ENCODE measurements at places on chromosomes 4 and X.
A peak's percentile ranks its signal among the peaks of the same experiment; 100 is the strongest.

DNA sequence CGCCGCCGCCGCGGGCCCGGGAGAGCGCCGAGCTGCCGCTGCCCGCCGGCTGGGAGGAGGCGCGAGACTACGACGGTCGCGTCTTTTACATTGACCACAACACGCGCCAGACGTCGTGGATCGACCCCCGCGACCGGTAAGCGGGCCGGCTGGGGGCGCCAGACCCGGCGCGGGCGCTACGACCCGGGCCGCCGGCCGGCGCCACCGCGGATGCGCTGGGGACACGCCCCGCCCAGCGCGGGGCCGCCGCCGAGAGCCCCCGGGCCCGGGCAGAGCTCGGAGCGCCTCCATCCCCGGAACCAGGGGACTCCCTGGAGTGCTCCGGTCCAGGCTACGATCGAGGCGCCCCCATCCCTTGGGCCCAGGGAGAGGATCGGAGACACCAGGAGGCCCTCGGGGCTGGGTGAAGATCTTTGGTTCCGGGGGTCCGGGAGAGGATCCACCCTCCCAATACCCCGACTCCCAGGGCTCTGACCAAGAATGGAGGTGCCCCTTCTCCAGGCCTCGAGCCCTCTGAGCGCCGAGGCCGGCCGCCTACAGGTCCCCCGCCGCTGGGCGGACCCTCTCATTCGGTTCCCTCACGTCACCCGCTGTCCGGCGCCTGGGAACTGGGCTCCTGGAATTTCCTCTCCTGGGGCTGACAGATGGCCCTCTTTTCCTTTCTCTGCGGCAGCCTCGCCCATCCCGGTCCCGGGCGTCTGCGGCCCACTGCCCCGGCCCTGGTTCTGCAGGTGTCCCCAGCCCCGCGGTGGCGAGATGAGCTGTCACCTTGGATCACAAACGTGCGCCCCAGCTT lies 48.8 kb downstream of the CLDN34 start:
- no peak for DNase-seq

- peak; percentile 36 for DNase-seq
Observed at GRCh38 chrX:65034668-65035445, 58.6 kb upstream of the ZC4H2 start.

- no peak for DNase-seq
Observed at GRCh38 chr4:22500831-22501714, 14.8 kb downstream of the ADGRA3 start.

DNA sequence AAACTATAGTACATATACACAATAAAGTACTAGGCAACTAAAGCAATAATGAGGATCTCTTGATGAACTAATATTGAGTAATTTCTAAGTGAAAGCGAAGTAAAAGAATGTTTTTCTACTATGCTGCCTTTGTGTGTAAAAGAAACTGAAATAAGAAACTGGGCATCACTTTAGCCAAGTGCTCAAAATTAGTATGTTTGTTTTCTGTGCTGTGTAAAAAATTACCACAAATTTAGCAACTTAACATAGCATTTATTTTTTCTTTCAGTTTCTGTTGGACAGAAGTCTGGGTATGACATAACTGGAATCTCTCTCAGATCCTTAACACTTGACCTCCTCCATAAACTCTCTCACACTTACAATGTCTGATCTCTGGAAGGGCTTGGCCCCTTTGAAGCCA lies 687.1 kb upstream of the MAGEB2 start:
- DNase-seq, result no peak

GRCh38 chrX:95318882-95319281 lies 1365.8 kb upstream of the DIAPH2 start:
- no peak for DNase-seq

- DNase-seq, result no peak
Observed at GRCh38 chr4:55931833-55932232, 16.9 kb upstream of the CEP135 start.

DNA sequence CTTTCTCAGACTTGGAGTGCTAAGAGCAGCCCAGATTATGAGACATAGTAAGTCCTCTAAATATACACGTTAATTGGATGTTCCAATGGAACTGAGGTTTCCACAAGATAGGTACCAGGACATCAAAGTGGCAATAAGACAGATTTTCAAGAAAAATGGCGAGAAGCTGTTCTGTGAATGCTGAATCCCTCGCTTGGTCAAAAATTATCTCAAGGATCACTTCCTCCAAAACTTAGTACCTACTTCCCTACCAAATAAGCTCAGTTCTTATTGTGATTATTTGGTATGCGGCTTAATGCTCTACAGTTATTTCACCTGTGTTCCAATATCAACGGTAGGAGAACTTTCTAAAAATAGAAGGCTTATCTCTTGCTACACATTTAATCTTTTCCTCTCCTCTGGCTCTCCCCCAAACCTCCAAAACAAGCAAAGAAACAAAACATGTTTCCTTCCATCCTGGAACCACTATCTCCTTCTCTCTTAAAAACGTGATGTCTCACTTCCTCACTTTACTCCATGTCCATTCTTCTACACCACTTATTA lies 14.7 kb downstream of the PDGFC start:
- no peak for DNase-seq

DNA sequence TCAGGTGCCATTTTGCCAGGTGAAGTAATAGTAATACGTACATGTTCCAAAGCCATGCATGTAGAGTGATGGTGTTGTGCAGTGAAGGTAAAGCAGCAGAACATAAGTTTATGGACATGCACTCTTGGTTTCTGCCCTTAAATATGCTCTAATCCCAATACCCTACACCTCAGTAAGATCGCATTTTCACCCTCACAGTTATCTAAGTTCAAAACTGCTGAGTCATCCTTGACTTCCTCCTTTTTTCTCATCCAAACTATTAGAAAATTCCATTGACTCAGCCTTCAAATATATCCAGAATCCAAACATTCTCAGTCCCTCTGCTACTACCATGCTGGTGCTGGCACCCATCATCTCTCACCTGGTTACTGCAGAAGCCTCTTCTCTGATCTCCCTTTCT lies 652.9 kb upstream of the IGFBP7 start:
- DNase-seq, result no peak

GRCh38 chr4:167428156-167428555 lies 193.9 kb upstream of the SPOCK3 start:
- no peak for DNase-seq

DNA sequence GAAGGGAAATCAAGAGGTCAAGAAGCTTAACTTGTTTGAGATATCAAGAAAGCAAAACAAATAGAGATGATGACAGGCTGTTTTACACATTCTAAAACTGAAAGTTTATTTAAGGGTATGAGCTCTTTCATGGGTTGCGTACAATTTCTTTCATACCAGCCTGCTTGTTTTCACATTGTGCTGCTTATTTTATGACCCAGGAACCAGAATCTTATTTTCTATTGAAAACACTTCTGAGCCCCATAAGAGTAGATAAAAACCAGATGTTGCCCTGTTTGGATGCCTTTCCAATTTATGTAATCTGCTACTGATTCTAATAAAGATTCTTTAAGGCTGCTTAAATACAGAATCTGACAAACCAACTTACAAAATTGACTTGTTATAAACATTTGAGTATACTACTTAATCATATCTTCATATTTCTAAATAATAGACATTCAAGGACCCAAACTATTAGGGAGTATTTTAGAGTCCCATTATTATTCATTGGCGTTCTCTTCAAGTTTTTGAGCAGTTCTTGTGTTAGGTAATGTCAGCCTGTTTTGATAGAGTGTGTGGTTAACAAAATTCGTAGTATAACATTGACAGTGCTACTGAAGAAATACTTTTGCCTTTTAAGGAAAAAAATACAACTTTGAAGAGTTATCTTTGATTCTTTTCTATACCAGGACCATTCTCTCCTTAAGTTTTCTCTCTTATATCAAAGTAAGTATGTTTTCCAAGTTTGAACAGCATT lies 74.4 kb downstream of the PDLIM5 start:
- DNase-seq, result no peak

DNA sequence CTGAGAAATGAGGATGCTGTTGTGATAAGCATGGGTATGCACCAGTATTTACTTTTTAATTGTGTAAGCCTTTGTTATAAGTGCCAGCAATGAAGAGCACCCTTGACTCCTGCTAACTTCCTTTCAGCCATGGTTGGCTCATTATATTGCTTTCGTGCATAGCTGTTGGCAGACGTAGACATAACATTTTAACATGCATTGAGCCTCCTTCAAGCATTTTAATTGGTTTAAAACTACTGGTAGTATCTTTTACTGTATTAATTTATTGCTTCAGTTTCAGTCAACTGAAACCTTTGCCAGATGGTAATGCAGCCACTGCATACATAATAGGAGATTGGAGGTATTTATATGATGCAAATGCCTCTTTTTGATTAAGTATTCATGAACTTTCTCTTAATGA lies 1285.4 kb downstream of the PCDH18 start:
- DNase-seq, result no peak

DNA sequence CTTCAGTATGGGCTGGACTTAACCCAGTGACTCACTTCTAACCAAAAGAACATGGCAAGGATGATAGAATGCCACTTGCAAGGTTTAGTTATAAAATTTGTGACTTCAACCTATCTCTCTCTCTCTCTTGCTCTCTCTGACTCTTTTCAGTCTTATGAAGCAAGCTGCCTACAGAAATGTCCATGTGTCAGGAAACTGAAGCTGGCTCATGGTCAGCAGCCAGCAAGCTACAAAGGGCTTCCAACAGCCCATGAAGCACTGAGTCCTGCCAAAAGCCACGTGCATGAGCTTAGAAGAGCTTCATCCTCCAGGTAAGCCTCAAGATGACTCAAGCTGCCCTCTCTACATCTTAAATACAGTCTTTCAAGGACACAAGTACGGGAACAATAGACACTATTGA lies 100.3 kb downstream of the HS3ST1 start:
- no peak for DNase-seq

DNA sequence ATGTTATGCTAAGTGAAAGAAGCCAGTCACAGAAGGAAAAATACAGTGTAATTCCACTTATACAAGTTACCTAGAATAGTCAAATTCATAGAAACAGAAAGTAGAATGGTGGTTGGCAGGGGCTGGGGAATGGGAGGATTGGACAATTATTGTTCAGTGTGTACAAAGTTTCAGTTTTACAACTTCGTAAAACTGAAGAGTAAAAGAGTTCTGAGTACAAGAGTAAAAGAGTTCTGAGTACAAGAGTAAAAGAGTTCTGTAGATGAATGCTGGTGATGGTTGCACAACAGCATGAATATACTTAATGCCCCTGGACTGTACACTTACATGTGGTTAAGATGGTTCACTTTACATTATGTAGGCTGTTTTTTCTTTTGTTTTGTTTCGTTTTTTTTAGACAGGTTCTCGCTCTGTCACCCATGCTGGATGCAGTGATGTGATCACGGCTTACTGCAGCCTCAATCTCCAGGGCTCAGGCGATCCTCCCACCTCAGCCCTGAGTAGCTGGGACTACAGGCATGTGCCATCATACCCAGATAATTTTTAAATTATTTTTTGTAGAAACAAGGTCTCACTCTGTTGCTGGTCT lies 230.9 kb downstream of the SOWAHB start:
- no peak for DNase-seq

- no peak for DNase-seq
Observed at GRCh38 chr4:64911846-64912245, 502.6 kb upstream of the TECRL start.

- DNase-seq, result no peak
Observed at GRCh38 chrX:133580625-133581024, 165.3 kb upstream of the GPC4 start.

DNA sequence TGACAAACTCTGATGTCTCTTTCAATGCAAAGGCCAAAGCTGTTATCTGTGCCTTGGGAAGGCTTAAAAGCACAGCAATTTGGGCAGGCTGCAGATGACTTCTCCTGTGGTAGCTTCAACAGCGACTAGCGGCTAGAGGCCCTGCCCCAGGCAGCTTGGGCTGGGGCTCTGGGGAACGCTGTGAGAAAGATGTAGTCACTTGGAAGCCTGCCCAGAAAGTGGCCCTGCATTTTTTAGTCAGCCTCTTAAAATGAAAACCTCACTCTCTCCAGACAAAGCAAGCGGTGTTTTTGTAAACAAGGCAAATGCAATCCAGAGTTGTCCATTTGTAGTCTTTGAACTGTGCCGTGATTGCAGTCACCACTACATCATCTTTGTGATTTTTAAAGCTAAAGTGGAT lies 27.5 kb downstream of the PCYT1B start:
- DNase-seq, result no peak

- DNase-seq, result no peak
Observed at GRCh38 chr4:3444351-3445110, 2.8 kb downstream of the HGFAC start.

DNA sequence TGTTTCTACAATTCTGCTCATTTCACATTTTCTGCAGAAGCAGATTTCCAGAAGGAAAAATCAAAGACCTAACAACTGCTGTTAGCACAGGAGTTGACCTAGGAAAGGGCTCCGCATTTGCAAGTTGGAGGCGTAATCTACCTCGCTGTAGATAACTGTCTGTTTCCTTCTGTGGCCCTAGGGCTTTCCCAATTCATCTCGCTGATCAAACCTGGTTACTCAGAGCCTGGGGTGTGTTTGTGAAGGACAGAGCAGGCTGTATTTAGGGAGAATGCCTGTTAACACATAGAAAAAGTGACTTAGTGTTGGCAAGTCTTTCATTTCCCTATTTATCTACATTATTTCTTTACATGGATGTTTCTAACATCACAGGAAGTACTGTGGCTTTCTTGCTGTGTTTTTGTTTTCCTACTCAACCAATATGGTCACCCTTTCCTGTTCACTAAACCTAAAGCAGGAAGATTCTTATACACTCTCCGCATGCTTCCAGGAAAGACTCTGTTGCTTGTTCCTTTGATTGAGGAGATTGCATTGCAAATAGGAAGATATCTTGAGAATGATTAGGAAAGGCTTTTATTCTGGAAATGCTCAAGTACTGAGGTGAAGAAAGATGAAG lies 40.5 kb downstream of the AGA start:
- DNase-seq, result no peak

DNA sequence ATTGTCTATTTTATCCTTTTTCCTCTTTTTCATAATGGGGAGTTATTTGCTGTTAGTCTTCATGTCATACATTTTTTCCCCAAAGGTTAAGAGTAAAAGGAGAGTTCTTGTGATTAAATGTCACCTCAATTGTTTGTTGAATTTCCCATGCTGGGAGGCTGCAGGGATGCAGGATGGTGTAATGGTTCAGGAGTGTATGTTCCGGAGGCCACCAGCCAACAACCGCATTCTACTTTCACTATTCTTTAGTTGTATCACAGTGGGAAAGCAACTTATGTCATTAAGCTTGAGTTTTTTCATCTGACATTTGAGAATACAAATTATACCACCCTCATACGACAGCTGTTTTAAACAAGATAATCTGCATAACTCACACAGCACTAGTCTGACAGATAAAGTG lies 15.4 kb downstream of the AFP start:
- DNase-seq, result no peak

- DNase-seq, result no peak
Observed at GRCh38 chr4:92451782-92452181, 148.0 kb downstream of the GRID2 start.

GRCh38 chrX:123814343-123814742 lies 45.5 kb upstream of the XIAP start:
- no peak for DNase-seq

- DNase-seq, result peak; percentile 54
Observed at GRCh38 chr4:133149932-133150471, 908 bp downstream of the PCDH10 start.

- DNase-seq, result no peak
Observed at GRCh38 chr4:26077756-26078155, 163.7 kb downstream of the SMIM20 start.

Measured in C1 segment of cervical spinal cord (tissue), 14 donors.